ENCODE measurements at places on chromosomes 13 and 19.

GRCh38 chr19:40420766-40421765 is 4.7 kb downstream of the SERTAD1 start:
- no peak for DNase-seq

- DNase-seq: no peak
Measured at GRCh38 chr13:27728271-27728670, 64.0 kb upstream of the GSX1 start.

DNA sequence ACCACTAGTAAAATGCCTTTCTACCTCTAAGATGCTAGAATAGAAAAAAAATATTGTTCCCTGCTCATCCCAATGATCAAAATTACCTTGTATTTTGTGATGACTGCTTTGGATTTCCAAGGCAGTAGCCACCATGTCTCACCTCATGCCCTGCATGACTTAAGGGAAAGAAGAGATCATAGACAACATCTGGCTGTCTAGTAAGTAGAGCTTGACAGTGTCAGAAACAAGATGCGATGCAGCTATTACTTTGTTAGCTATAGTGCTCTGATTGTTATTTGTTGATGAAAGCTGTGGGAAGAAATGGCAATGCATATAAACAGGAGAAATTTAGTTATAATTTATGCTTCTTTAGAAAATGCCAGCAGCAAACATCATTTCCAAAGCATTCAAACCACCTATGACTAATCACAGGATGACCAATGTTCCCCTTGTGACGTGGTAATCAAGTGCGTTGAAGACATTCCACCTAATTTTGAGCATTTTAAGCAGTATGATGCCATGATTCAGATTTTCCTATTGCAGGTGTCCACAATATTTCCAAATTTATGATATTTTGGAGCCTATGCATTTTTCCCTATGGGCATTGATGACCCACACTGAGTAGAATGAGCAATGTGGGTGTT is 308.3 kb downstream of the KCNRG start:
- no peak for DNase-seq

DNA sequence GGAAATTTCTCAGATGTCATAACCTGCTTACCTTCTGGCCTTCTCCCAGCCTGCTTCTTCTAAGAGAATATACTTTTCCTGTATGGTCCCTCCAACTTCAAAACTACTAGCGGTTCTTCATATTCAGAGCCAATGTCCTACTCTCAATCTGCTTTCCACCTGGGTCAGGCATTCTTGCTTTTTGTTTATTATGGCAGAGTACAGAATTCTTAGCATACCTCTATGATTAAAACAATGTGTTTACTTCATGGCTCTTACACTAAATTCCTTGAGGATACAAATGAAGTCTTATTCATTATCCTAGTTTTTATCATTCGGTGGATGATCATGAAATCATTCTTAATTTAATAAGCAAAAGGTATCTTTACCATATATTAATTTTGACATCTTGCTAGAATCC is 484.2 kb upstream of the SLITRK1 start:
- DNase-seq: no peak

DNA sequence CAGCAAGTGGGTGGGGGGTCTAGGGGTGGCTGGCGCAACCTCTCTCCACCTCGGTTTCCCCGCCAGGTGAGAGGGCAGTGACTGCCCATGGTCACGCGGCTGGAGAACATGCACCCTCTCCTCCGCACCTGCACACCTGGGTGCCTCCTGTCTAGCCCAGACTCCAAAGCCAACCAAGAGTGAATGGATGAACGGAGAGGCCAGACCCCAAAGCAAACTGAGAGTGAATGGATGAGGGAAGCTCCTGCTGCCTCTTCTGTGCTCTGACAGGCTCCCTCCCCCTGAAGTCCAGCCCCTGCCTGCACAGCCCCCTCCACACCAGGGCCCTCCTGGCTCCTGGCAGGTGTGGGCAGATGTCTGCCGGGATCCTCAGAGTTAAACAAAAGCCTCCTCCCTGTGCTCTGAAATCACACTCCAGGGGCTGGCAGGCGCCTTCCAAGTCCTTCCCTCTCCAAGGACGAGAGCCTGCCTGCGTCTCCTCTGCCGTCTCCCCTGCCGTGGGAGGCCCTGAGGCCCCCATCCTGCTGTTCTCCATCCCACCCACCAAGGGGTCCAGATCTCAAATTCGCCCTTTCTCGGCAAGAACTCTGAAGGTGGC is 2.2 kb downstream of the SBNO2 start:
- no peak for DNase-seq

DNA sequence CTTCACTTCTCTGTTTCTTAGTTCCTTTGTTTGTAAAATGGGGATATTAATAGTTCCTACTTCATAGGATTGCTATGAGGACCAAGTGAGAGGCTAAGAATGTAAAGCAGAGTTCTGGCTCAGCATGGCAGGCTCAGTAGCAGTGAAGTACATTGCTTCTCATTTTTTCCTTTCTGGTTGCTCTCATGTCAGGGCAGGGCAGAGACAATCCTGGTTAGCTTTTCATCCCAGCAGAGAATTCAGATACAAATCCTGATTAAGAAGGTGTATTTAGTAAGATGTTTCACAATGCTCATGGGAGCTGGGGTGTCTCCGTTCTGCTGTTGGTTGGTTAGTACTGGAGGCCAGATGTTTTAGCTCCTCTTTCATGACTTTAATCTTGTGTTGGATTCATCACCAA is 42.9 kb downstream of the WASF3 start:
- no peak for DNase-seq

- DNase-seq: no peak
Measured at GRCh38 chr13:59120297-59120843, 1043.4 kb downstream of the DIAPH3 start.

DNA sequence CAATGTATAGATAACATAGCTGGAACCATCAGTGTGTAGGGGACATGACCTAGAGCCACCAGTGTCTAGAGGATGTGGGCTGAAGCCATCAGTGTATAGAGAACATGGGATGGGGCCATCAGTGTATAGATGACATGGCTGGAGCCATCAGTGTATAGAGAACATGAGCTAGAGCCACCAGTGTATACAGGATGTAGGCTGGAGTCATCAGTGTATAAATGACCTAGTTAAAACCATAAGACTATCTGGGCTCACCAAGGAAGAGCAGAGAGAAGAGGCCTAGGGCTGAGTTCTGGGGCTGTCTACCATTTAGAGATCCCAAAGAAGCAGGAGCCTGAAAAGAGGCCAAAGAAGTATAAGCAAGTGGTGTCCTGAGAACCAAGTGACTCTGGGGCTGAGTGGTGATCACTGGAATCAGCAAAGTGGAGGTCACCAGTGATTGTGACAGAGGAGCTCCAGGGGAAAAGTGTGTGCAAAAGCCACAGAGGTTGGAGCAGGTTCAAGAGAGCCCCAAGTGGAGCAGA is 41.0 kb downstream of the RFX2 start:
- DNase-seq: no peak

DNA sequence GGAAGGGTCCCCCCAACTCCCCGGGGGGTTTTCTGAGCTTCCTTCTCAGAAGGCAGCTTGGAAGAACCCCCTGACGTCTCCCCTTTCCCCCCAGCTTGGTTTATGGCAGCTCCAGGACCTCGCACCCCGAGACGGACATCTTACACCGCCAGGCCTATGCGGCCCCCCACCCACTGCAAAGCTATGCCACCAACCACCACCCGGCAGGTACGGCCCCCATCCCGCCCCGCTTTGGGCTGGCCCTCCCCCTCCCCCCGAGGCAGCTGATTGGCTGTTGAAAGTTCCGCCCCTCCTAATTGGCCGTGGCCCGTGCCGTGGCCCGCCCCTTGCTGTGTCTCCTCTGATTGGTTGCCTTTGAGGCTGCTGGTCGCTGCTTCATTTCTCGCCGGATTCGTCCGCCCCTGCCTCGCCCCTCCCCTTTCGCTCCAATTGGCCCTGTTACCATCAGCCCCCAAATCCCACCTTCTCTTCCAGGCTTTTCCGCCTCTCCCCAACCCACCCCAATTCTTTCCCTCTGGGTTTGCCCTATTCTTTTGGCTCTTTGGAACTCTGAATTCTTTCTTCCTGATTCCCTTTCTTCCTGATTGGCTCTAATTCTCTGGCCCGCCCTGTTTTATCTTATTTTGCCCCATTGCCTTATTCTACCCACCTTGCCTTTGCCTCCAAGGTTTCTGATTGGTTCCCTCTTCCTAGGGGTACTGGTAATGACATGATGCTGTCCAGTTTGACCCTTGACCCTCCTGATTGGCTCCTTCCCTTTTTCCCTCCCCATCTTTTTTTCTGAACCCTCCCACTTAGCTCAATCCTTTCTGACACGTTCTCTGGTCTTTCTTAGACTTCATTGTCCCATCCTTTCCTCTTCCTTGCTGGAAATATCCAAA is 2.5 kb downstream of the PRR12 start:
- DNase-seq: no peak

DNA sequence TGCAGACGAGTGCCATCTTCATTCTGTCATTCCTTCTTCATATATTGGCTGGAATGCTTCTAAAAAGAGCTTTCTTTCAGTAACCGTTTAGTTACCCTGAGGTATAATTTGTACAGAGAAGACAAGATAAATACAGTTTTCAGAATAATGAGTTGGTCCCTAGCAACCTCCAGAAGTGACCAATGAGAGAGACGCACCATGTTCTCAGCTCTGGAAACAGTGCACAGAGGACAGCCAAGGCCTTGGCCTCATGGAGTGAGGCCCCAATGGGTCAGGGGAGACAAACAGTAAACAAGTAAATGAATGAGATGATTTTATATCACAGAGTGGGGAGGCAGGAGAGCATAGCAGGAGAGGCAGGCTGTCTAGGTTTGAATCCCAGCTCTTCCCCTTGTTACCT is 90.7 kb downstream of the DPF1 start:
- no peak for DNase-seq
